DMS79 treated with DMSO at 0.1 percent for 48 hours (cell line): ENCODE measurements at places on chromosomes 5 and 9.

DNA sequence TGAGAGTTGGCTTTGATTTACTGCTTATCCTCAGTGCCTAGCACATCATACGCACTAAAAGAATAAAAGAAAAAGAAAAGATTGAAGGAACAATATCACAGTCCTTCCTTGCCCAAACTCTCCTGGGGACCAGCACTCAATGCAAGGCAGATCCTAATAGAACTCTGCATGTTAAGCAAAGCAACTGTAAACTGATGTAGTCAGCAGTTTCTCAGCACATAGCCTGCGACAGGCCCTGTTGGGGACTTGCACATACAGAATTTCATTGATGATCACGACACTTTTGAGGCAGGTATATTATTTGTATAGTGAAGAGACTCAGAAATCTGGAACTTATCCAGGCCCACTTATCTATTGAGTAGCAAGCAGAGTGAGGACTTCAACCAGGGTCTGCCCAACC lies 15.4 kb downstream of the NIPAL4 start:
- peak; percentile 66 for DNase-seq

GRCh38 chr5:36844305-36844704 lies 32.3 kb upstream of the NIPBL start:
- DNase-seq = no peak

DNA sequence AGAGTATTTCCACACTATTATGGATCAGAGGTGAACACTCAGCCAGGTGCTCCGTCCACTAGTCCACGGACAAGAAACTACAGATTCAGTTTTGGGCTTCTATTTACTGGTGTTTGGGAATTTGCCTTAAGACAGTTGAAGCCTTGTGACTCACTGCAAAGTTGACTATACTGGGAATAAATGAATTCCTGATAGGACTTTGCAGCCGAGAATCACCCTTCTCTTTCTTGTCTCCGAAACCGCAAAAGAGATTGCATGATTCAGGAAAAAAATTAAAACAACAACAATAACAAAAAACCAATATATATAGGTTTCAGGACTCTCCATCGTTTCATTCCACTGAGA lies 716 bp downstream of the TMEM171 start:
- no peak for DNase-seq

DNA sequence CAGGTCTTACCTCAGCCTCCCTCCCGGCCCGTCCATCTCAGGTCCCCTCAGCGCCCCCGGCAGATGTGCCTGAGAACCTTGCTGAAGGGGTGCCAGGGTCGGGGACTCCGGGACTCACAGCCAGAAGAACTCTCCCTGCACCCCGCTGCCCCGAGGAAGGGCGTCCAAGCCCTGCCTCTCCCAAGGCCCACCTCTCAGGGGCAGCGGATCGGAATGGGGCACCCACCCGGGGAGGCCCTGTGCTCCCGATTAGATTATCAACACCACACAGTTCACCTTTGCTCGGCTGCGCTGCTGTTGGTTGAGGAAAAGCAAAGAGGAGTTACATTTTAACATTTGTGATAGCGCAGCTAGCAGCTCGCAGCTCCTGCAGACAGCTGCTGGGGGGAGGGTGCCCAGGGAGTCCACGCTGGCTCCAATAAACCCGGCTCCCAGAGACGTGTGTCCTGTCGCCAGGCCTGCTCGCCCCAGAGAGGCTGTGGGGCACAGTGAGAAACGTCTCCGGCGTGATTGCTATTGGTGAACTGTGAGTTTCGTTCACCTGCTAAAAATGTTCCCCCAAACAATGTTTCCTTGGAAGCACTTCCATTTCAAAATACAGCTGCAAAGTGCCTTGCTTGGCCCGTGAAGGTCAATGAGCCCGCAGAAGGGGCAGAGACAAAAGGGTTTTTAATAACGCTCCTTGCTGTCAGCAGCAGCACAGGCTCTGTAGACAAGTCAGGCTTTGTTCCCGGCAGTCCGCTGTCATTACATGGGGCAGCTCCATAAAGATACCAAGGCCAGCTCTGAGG lies 18.6 kb upstream of the SLC6A19 start:
- no peak for DNase-seq

GRCh38 chr9:102035929-102036328 lies 297.5 kb upstream of the GRIN3A start:
- DNase-seq = no peak

- no peak for DNase-seq
These were observed 35.1 kb downstream of the NDUFS6 start for GRCh38 chr5:1836176-1836890.

GRCh38 chr9:97320080-97320642 lies 12.7 kb downstream of the CCDC180 start:
- no peak for DNase-seq
